ENCODE measurements at places on chromosomes 5 and 9. TPM values are rescaled to one million over a fixed set of nuclear protein-coding genes. Genes with fewer than 3 reads are reported as not detected.
A peak's percentile ranks its signal among the peaks of the same experiment; 100 is the strongest.

Gene UBAP2
- total RNA-seq = 18.0 TPM

Gene C9orf153
- total RNA-seq = not detected

GRCh38 chr5:113259034-113259433, 175.8 kb downstream of the TSSK1B start:
- no peak for DNase-seq

Gene ZNF454
- 0.43 TPM for total RNA-seq

Gene WDR31
- total RNA-seq = 0.32 TPM

DNA sequence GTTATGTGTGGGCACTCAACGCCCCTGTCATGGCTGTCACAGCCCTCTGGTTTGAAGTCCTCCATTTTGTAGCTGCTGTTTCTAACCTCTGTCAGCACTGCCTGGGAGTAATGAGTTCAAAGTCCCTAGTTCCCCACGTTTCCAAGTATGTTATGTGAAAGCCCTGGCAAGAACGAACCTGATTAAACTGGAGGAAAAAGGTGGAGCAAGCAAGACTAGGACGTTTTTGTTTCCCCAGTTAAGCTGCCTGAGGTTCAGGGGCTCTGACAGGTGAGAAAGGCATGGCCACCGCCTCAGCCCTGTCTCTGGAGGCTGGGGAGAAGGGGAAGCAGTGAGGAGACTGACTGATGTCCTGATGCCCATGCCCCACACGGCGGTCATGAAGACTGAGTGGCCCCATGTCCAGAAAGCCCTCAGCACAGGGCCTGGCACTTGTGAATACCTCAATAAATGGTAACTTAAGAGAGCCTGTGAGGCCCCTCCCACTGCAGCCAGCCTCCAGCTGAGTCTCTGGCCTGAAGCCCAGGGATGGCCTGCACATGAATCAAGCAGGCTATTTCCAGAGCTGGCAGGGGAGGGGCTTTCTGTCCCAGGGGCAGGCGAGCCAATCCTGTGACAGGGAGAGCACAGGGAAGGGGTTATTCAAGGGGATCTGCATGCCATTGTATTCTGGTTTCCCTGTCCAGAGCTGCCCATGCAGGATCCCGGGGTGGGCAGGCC, 61.8 kb downstream of the PFDN1 start:
- DNase-seq = peak; percentile 91
